Stimulated activated CD4-positive, alpha-beta T cell treated with anti-CD3 and anti-CD28 coated beads, Interleukin-2, amount 100 ng/mL, for 24 hours (primary cell): ENCODE measurements at places on chromosomes 4 and X.
A peak's percentile ranks its signal among the peaks of the same experiment; 100 is the strongest.

DNA sequence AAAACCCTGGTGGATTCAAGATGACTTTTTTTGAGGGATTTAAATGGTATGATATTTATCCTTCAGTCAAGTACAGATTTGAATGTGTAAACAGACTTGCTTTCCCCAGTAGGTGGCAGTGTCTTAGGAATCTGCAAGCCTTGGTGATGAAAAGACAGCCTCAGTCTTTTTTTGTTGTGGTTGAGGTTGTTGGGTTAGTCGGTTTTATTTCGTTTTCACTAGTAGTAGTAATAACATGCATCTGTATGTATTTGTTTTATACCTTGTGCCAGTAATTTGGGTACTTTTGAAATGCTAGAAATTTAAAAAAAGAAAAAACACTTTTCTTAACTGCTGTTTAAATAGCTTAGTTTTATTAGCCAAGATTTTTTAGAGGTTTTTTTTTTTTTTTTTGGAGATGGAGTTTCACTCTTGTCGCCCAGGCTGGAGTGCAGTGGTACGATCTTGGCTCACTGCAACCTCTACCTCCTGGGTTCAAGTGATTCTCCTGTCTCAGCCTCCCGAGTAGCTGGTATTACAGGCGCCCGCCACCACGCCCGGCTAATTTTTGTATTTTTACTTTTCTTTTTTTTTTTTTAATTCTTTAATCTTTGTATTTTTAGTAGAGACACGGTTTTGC lies 39.2 kb downstream of the COPS4 start:
- DNase-seq: peak; percentile 22

GRCh38 chr4:53365121-53365485 lies 758 bp downstream of the SCFD2 start:
- DNase-seq: no peak

DNA sequence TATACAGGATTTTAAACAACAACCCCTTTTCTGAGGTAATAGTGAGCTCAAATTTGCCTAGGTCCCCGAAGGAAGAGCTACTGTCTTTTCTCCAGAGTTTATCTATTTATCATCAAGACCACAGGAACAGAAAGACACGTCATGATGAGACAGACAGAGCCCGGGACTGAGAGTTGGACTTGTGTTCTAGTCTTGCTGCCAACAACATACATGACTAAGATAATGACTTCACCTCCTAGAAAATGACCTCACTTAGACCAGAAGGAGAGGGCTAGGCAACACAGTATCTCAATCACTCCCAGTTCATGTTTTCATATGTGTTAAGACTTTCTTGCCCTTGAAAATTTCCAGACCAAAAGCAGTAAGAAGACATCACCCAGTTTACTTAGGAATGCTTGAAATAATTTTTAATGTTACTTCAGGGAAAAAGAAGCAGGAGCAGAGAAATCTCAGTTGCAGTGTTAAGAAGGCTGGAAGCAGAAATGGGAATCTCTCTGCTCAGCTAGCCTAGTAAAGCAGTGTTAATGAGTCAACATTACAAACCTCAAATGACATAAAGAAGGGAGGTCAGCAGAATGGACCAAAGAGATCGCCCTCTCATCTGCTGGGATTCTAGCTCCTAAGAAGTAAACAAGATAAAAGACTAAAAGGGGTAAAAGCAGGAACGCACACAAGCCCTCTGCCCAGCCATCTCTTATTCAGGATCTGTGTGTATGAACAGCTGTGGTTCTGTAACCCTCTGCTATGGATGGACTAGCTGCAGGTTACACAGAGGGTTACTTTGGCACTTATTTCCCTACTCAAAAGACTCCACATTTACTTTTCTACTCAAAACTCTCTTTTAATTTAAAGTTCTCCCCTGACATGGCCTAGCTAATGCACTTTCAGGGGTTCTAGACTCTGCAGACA lies 24.8 kb downstream of the PDGFC start:
- no peak for DNase-seq

DNA sequence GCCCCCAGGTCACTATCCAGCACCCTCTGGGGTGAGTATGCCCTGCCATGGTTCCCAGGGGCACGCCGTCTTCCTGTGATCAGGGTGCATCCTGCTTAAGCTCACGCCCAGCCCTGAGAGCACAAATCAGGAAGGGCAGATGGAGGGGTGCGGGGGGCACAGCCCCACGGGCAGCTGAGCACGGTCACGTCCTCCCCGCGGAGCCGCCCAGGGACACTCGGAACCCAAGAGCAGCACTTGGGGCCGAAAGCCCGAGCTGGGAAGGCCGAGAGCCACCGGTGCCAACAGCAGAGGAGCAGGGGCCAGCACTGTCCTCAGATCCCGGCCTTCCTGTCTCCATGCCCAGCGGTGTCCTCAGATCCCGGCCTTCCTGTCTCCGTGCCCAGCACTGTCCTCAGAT lies 21.5 kb downstream of the NELFA start:
- DNase-seq: no peak

DNA sequence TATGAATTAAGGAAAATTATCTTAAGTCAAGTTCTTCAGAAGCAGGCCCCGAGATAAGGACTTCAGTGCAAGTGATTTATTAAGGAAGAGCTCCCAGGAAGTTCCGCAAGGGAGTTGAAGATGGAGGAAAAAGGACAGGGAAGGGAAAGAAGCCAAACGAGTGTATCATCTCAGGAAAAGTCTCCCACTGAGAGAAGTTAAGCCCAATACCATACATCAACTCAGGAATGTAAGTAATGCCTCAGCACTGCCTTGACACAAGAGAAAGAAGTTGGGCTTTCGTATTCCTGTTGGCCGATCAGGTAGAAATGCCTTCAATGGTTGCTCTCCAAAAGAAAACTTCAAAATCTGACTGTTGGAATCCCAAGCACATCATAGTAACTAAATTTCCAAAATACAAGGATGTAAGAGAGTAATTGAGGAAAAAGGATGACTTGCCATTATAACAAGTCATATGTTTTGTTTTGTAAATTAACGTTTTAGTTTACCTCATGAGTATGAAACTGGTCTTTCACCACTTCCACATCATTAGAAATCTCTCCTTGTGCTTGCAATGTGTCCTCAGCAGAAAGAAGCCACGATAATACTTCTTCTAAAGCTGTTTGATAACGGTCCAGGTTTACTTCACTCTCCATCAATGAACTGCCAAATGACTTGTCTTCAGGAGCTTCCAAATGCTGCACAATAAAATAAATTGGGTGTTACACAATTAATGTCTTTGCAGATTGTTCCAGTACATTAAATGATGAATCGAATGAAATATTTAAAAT lies 566.7 kb downstream of the DMD start:
- DNase-seq: no peak

- DNase-seq: no peak
Measured at GRCh38 chr4:37758226-37758625, 68.3 kb upstream of the PGM2 start.

DNA sequence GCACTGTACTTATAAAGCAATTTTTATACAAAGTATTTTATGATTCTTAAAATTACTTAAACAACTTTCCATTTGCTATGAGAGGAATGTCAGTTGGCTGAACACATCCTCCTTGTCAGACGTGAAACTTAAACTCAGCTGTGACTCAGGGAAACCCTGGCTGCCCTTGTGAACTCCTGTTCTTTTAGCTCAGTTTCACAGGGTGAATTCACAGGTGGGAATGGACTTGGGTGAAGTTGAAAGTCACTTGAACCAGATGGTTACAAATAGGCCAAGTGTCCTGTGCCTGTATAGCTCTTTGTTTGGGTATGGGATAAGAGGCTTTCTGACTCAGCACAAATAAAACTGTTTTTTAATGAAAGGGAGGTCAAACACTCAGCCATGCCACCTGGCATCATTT lies 67.4 kb upstream of the FAM47B start:
- no peak for DNase-seq

- DNase-seq: no peak
Measured at GRCh38 chr4:32061916-32062315, 1341.7 kb downstream of the PCDH7 start.

- no peak for DNase-seq
Measured at GRCh38 chr4:181592221-181592745, 650.9 kb upstream of the TENM3 start.

- DNase-seq: no peak
Measured at GRCh38 chr4:47462799-47463234, 685 bp downstream of the COMMD8 start.

GRCh38 chr4:54225598-54226403 lies 3.3 kb upstream of the PDGFRA start:
- DNase-seq: no peak

DNA sequence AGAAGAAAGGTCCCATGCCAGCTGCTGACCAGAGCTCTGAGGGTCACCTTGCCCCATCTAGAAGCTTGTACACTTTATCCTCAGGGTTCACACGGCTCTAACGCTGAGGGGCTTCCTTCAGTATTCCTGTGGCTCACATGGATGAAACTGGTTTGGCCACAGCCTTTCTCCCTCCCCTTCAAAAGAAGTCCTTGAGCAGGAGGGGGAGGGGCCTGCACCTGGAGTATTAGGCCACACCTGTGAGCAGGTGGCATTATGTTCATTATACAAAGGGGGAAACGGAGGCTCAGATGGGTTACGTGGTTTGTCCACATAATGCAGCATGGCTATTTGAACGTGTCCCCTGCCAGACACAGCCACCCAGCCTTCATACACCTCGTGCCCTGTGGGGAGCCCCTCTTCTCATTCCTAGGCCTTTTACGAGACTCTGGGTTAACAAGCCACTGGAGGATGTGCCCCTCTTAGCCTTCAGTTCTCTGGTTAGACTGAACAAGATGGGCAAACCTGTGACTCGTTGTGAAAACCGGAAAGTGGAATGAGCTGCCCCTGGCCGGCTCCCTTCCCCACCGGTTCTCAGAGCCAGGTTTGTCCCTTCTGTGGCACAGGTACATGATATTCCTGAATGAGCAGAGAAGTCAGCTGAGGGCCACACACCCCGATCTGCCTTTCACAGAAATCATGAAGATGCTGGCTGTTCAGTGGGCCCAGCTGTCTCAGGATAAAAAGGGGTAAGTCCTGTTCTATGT lies 27.2 kb upstream of the JAKMIP1 start:
- no peak for DNase-seq

DNA sequence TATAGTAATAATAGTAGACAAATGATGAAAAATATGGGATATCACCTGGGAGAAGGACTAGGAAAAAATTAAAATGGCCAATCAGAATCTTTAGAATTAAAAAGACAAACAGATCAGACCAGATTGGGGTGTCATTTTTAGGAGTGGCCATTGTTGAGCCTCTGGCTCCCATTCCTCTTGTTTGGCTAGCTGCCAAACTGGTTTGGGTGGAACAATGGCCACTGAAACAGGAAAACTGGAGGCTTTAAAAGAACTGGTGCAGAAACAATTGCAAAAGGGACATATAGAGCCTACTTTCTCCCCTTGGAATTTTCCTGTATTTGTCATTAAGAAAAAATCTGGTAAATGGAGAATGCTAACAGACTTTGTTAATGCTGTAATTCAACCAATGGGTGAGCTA lies 294.8 kb upstream of the DKK2 start:
- DNase-seq: no peak

DNA sequence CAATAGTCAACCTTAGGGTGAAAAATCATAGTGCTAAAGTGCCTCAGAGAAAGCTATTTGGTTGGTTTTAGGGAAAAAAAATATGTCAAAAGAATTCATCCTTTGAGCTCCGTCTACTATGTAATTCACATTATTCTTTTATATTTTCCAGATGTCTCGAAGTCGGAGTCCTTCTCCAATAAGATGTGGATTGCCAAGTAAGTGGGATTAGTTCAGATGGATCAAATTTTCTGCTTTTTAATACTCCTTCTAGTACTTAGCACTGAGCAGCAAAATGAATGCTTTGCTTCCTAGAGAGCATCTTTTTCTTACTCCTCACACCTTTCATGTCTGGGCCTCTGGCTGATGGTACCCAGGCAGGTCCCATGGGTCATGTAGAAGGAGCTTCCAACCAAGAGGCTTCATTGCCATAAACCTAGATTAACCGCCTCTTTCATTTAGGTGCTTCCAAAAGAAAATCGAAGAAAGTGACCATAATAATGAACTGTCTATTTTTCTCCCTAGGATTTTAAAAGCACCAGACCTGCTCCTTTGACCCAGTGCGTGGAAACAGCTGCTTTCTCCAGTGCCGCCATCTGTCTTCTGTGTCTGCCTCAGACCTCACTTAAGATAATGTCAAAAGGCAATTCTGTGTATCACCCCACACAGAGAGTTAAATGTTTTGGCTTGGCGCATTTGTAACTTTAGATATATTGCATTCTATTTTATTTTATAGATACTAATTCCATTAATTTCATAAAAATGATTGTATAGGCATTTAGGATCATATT lies 43.5 kb downstream of the SPATA18 start:
- no peak for DNase-seq

DNA sequence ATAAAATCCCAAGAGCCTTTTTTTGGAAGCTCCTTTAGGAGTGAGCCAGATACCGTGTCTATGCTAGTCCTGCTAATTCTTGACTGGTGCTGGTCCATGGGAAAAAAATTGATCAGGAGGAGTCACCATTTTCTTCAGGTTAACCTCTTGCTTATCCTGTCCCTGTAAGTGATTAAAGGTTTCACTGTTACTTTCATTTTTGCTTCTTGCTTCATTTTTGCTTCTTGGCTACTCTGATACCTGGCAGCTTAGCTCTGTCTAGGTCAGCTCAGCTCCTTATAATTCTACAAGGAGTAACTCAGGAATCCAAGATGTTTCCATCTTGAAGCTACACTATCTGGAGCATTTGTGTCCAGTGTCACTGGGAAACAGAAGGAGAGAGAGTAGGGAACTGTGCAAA lies 45.7 kb downstream of the AFM start:
- no peak for DNase-seq

DNA sequence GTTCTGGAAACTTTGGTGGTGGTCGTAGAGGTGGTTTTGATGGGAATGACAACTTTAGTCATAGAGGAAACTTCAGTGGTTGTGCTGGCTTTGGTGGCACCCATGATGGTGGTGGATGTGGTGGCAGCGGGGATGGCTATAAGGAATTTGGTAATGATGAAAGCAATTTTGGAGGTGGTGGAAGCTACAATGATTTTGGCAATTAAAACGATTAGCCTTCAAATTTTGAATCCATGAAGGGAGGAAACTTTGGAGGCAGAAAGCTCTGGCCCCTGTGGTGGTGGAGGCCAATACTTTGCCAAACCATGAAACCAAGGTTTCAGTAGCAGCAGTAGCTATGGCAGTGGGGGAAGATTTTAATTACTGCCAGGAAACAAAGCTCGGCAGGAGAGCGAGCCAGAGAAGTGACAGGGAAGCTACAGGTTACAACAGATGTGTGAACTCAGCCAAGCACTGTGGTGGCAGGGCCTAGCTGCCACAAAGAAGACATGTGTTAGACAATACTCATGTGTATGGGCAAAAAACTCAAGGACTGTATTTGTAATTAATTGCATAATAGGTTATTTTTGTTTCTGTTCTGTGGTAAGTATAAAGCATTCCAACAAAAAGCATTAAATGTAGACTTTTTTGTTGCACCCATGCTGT lies 23.2 kb upstream of the SOD3 start:
- DNase-seq: no peak

GRCh38 chrX:109384699-109385098 lies 97.2 kb downstream of the GUCY2F start:
- no peak for DNase-seq

GRCh38 chr4:6873291-6873690 lies 36.3 kb upstream of the TBC1D14 start:
- DNase-seq: no peak
